ENCODE measurements at places on chromosomes 4 and X.

- DNase-seq = no peak
These were observed 35.3 kb upstream of the LGI2 start for GRCh38 chr4:25065932-25066590.

DNA sequence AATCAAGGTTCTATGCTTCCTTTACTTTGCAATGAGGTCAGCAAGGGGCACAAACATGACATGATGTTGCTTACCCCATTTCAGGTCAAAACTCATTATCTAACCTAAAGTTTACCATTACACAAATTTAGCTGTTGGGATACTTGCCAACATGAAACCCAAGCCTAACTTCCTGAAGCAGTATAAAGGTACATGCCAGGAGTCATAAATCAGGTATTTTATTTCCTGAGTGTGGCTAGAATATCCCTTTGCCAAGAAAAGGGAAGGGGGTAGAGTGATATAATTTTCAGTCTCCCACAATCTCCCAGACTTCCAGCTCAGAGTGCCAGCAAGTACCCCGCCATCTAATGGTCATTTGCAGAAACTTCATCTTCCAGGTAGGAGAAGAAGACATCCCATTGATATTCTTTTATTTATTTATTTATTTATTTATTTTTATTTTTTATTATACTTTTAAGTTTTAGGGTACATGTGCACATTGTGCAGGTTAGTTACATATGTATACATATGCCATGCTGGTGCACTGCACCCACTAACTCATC, 136.6 kb downstream of the NEXMIF start:
- no peak for DNase-seq

DNA sequence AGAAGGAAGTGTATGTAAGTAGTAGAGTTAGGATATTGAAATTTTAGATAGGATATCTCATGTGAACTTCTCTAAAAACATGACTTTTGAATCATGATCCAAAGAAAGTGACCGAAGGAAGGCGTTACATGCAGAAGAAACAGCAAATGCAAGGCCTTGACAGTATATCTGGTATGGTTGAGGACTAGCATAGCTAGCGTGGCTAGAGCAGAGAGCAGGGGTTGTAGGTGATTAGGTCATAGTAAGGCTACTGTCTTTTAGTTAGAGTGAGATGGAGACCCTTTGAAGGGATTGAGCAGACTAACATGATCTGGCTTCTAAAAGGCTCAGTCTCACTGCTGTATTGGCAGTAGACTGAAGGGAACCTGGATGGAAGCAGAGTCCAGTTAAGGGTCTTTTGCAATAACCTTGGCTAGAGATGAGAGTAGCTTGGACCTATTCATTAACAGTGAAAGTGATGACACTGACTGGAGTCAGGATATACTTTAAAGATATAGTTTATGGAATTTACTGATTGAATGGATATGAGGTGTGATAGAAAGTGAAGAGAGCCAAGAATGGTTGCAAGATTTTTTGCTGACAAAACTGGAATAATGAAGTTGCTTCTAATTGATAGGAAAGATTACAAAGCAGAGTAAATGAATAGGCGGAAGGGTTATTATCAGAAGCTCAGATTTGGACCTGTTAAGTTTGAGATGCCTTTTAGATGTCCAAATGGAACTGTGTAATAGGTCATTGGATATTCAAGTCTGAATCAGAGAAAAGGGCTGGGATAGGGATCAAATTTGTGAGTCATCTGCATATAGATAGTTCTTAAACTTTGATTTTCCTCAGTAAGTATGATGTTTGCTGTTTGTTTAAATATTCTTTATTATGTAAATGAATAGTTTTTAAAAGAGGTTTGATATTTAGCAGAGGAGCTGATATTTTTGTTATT, 59.8 kb downstream of the MRPL1 start:
- DNase-seq = no peak

GRCh38 chr4:136150046-136150445, 1382.2 kb downstream of the PCDH18 start:
- DNase-seq = no peak

DNA sequence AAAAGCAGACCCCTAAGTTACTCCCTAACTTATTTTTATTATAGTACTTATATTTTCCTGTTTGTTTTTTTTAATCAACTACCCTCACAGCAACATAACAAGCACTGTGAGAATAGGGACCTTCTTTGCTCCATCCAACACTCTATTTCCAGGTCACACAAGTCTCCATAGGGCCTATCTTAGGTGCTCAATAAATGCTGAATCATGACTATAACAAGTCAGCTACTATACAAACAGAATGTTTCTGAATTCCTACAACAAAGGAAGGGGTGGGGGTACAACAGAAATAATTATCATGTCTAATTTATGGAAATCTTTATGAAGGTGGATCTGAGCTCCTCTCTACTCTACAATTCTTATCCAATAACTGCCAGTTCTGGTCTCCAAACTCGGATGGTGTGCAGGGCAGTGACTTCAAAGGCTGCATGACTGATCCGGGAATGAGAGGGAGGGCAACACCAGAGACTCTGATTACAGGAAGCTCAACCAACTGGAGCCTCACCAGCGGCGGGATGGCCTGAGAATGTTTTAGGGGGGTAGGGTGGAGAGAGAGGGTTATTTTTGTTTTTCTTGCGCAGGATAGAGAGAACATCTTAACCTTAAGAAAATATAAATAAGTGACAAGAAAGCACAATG, 71.1 kb downstream of the HADH start:
- DNase-seq = no peak

DNA sequence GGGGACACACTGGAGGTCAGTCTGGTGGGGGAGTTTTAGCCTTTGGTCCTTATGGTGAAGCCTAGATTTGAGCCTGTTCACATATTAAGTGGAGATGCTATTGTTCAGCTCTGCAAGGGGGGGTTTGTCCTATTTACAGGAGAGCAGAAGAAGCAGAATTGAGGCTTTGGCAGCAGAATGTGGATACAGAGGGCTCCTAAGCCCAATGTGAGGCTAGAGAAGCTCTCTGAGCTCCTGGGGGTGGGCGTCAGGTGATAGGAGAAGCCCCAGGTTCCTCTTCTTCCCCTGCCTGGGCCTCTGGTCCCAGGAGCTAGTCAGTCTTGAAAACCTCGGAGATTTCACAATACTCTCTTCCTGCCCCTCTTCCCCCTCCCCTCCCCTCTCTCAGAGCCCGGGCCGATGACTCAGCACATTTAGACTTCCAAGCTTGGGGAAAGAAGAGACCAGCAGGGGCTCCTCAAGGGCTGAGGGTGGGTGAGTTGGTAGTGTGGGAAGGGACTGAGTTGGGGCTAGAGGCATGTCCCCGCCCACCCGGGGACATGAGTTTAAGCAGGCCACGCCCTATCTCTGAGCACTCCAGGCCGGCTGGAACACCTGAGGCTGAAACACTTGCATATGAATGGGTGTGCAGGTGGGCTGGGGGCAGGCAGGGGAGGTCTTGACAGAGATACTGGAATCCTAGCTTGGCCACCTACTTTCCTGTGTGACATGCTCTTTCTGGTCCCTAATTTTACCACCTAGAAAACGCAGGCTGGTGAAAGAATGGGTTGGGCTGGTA, 3.4 kb downstream of the TFE3 start:
- DNase-seq = peak; percentile 32

GRCh38 chrX:106906361-106906760, 3.2 kb upstream of the RIPPLY1 start:
- DNase-seq = no peak

DNA sequence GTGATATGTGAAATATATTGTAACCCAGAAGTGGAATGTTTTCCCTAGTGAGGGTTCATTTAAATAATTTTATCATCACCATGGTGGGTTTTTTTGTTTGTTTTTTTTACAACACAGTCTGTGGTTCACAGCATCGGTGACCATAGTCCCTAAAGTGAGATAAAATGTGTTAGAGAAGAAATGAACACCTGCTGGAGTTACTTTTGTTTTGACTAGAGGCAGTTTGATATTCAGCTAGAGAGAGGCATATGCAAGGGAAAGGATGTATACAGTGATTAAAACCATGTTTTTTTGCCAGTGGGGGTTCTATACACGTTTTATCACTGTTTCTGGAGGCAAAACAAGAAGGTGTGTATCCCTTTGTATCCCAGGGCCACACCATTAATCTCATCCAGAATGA, 541.5 kb downstream of the PCDH7 start:
- DNase-seq = no peak

DNA sequence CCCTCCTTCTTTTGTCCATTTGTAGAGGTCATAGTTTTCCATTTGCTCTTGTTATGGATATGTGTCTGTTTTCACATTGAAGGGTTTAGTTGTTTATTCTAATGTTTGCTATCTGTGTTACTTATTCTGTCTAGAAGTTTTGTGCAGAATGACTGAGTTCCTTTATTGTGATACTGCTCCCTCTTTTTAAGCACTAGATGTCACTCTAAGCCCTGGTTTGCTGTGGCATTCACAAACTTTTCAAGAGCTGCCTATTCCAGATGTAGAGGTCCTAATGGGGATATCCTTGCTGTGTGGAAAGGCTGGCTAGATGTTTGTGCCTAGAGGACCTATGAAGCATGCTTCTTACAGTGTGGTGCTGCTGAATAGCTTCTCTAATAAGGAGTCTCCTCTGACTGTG, 338.6 kb downstream of the SPIN4 start:
- DNase-seq = no peak

GRCh38 chr4:109029987-109030386, 267.1 kb upstream of the ETNPPL start:
- no peak for DNase-seq

DNA sequence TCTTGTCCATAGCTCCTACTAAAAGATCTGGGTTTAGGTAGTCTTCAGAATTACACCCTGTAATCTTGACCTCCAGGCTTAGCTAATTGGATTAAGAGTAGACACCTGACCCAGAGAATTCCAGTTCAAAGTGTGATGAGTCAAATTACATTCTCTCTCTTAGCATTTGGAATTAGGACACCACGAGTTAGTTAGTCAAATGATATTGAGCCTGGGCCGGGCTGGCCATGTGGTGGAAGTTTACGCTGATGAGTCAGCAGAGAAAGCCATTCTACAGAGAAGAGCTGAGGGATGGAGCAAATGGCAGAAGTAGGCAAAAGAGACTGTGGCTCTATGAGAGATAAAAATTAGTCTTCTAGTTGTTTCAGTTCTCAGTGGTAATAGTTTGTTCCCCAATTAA, 31.1 kb downstream of the CEP44 start:
- DNase-seq = no peak

DNA sequence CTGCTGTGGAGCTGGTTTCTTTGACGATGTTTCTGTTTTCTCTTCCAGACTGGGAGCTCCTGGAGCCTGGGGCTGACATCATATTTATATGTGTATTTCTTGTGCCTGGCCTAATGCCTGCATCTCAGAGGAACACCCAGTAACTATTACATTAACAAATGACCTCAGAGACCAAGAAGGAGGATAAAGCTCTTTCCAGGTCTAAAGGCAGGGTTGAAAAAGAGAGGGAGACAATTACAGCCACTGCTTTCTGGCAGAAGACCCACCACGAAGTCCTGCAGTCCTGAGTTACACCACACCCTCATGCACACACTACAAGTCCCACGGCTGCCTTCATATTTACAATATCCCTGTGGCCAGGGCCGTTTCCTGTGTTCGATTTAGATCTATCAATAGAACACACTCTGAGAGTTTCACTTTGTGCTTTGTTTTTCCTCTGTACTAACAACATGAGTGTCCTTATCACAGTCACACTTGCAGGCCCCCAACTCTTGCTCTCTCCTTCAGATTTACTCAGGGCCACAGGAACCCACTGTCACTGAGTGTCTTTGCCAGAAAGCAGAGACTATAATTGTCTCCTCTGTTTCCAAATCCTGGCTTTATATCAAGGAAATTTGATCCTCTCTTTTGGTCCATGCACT, 535.5 kb downstream of the MID1IP1 start:
- DNase-seq = no peak

GRCh38 chr4:38574559-38575333, 89.3 kb upstream of the KLF3 start:
- peak; percentile 15 for DNase-seq

GRCh38 chrX:19152762-19153161, 30.5 kb upstream of the ADGRG2 start:
- no peak for DNase-seq
